ENCODE measurements at places on chromosomes 5 and 9. TPM values are rescaled to one million over a fixed set of nuclear protein-coding genes. Genes with fewer than 3 reads are reported as not detected.

AGXT2 gene
- not detected for total RNA-seq

LPAR1 gene
- total RNA-seq = 22.9 TPM

ADCY2 gene
- not detected for total RNA-seq

GABRA1 gene
- total RNA-seq = not detected

SLC12A7 gene
- total RNA-seq = 12.7 TPM

SKP1 gene
- total RNA-seq = 287 TPM

COL27A1 gene
- total RNA-seq = 8.5 TPM

IRX2 gene
- 46.8 TPM for total RNA-seq

ANKRD18B gene
- total RNA-seq = 10.9 TPM

BSPRY gene
- 15.3 TPM for total RNA-seq

MLANA gene
- not detected for total RNA-seq

IFNA13 gene
- not detected for total RNA-seq

Data from airway epithelial cell (primary cell).